ENCODE measurements at places on chromosomes 3 and 15.

DNA sequence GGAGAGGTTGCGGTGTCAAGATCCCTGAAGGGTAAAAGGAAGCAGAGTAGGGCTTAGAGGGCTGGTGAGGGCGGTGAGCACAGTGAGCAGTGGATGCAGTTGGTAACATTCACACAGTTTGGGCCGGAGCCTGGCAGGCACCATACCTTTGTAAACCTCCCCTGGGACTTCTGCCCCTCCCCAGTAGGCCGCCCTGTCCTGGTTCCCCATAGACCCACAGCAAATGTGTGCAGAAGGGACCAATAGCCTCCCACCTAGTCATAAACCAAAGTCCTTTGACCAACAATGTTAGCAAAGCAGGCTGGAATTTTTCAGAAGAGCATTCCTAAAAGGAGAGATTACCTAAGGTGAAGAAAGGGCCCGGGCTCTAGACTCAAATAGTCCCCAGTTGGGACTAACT, 1.7 kb upstream of the PHGR1 start:
- no peak for DNase-seq

DNA sequence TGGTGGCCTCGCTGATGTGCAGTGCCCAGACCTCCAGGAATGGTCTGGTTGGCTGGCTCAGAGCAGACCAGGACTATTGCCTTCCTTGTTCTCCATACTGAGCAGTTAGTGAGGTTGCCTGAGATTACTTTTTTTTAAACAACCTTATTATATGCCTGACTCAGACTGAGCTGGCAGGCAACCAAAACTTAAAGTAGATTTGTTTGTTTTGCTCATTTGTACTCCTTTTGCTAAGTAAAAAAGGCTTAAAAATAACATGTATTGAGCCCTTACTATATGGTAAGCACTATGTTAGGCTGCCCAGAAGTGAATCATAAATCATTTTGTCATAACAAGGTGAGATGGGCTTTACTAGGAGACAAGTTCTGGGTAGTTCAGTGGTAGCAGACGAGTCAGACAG, 92.4 kb downstream of the GHSR start:
- DNase-seq, result peak; percentile 50

- no peak for DNase-seq
Measured at GRCh38 chr3:127093312-127093711, 99.6 kb upstream of the PRR23E start.

DNA sequence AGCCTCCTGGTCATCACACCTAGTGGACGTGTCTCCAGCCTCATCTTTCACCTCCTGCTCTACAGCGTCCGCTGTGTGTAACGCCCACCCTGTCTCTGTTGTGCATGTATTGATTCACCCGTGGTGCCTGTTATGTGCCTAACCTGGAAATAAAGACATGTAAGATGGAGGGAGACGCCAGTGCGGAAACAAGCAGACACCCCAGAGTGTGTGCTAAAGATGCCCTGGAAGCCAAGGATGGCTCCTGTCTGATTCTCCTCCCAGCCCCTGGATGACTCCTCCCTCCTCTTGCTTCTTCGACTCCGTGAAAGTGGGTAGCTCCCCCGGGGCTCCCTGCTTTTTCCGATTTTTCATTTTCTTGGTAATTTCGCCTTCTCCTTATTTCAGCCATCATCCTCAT, 241.8 kb downstream of the ADAMTS17 start:
- no peak for DNase-seq

GRCh38 chr3:188006726-188007393, 147.1 kb upstream of the LPP start:
- no peak for DNase-seq

DNA sequence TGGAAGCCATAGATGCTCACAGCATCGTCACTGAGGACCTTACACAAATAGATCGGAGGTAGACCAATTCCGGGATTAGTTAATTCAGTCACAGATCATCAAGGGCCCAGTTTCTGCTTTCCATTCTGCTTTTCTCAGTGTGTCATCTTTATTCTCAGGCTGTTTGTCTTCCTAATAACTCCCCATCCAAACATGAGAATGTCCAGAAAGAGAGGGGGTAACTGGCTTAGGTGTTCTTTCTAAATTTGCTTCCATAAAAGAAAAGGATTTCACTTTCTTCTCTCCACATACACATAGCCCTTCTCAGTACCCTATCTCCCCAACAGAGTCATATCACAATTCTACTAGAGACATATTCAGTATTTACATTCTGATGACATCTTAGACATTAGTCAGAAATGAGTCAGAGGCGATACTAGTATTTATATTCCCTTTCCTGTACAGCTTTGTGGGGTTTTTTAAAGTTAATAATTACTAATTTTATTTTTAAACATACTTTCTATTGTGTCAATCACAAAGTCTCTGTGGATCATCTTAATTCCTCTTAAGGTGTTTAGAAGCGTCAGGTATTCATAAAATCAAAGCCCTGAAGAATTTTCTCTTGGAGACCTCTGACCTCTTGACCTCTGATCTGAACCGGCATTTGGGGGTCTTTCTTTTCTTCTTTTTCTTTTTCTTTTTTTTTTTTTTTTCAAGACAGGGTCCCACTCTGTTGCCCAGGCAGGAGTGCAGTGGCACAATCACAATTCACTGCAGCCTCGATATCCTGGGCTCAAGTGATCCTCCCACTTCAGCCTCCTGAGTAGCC, 24.3 kb upstream of the IL12A start:
- DNase-seq, result no peak

- DNase-seq, result no peak
Measured at GRCh38 chr3:114707252-114707860, 413.5 kb downstream of the TIGIT start.

DNA sequence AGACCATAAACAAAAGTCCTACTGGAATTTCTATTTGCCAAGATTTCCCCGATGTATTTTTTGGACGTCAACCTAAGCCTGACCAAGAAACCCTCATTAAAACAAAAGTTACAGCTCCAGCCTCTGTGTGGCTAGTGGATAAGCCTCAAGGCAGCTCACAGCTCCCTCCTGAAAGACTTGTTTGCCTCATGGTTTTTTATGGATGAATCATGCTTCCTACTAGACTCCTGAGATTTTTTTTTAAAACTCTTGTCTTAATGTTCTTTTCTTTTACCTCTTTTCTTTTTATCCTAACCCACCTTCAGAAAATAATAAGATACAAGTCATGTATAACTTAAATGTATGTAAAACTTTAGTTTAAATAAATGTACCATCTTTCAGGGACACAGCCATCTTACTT, 52.4 kb downstream of the SUCNR1 start:
- no peak for DNase-seq

DNA sequence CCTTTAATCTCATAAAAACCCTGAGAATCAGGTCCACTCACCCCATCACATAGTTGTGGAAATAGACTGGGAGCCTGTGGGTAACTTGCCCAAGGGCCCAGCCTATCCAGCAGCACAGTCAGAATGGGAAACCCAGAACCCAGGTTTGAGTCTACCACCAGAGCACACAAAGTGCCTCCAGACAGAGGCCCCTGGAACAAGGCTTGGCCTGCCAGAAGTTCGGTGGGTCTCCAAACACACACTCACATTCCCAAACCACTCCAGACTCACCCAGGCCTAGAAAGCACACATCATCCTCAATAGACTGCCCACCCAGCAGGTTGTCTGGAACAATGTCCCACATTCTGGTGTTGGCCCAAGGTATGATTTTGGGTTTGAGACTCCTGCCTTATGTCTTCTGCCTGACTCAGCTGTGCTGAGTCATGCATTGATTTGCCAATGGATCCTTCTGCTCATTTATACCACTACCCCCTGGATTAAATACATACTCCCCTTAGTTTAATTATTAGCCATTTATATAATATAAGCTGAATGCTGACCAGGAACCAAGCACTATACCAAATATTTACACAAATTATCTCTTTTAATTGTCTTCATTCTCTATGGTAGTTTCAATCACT, 4.5 kb downstream of the SLC12A8 start:
- no peak for DNase-seq

DNA sequence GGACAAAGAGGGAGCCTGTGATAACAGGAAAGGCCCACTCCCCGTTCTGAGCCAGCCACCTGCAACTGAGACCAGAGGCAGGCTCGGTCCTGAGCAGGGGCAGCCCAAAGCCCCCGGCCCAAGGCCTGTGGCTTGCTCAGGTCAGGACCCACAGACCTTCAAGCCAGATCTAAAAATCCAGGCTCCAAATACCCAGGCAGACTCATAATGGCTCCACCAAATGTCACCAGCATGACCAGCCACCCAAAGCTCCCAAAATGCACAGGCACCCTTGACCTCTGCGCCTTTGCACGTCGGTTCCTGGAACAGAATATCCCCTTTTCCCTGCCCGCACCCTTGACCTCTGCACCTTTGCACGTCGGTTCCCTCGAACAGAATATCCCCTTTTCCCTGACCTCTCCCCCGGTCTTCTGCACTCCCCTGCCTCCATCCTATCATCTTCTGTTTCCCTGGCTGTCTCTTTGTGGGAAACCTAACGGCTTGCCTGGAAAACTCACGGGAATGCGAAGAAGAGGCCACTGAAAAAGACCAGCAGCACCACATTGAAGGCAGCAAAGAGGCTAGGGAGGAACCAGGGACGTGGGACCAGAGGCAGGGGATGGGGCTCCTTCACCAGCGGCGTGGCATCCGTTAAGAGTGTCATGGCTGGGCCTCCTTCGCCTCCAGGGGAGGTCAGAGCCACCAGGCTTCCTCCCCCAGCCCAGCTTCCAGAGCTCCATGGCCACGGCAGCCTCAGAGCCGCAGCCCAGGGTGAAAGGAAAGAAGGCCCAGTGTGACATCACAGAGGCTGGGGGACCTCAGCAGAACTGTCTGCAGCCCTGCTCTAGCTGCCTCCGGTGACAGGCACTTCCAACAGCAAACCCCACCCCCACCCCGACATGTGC, at the start of gene ZDHHC19:
ZDHHC19 (minus strand) TSS at position 728 of the 884 bp plus-strand sequence; CDS start at position 643, 85 bp downstream.
- DNase-seq, result no peak

- DNase-seq, result no peak
Measured at GRCh38 chr3:127779747-127780146, 42.6 kb downstream of the MGLL start.

- DNase-seq, result no peak
Measured at GRCh38 chr15:98896002-98896721, 111.4 kb downstream of the PGPEP1L start.

DNA sequence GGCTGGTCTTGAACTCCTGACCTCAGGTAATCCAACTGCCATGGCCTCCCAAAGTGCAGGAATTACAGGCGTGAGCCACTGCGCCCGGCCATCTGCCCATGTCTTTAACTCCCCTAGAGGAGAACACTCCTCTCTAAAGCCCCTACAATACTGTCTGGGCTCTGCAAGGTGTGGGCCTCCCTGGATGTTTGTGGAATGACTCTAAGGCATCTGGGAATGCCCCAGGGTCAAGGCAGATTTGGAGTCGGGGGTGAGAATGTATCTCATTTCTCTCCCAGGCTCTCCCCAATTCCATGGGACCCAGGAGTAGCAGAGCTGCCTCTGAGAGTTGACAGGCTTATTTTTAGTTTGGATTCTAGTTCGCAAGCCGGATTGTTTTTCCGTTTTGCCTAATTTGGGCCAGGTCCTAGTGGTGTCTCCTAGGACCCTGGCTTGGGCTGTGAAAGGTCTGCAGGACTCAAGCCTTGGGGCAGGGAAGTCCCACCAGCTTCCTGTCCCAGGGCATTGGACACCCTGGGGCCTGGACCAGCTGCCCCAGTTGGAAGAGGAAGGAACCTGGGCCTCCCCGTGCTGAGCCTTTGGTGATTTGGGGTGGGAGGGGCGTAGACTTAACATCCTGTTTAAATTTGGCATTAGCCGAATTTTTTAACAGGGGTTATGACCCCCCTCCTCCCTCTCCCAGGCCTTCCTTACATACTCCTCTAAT, 53.5 kb downstream of the MAGEF1 start:
- DNase-seq, result no peak

GRCh38 chr3:57158813-57159738, 6.1 kb downstream of the IL17RD start:
- DNase-seq, result no peak

DNA sequence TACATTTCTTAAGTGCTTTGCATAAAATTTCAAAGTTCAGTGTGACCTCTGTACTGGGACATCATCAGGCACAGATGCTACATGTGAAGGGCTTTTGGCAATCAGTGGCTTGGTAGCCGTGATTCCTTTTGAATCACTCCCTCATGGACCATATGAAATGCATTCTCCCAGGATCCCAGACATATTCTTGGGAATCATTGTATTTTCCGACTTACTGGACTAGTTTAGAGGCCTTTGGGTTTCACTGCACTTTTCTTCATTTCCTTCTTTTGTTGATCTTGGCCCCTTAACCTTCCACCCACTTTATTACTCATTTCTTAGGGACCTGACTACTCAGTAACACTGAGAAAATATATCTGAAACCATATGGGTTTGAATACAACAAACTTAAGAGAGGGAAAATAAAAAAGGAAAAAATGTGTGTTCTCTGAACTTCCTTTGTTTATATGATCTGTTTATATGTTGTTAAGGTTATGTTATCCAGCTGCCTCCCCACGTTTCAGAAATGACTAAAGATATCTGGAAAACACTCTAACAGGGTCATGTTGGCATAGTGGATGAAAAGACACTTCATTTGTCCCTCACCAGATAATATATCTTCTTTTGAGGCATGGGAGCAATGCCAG, 35.1 kb downstream of the HMG20A start:
- DNase-seq, result no peak

DNA sequence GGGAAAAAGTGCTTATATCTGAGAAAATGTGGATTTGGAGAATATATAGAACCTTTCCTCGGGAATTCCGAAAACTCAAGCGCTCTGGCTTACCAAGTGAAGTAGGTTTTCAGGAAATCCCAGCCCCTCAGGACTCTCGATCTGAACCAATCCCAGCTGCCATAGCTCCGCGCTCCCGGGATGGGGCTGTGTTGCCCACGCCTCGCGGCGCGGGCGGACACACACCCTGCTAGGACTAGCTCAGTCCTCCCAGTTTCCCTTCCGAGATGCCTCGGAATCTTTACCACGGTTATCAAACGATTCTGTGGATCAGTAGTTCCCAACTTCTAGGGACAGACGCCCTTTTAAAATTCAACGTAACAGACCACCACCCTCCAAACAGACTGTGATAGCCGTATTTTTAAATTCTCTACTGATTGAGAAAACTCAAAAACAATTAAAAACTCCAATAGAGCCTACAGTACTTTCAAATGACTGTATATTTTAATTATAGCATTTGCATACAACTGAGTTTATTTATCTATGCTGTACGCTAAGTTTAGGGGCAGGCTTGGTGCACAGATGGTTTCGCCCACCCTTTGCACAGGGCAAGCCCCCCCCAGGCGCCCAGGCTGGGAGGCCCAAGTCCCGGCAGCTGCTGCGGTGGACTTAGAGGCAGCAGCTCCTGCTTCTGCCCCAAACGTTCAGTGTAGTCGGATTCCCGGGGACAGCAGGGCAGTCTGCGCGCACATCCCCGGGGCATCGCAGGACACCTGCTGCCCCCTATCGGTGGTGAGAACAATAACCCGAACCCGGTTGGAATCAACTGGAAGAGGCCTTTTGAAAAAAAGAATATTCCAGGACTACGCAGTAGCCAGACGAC, 52.3 kb downstream of the CCDC54 start:
- peak; percentile 83 for DNase-seq

DNA sequence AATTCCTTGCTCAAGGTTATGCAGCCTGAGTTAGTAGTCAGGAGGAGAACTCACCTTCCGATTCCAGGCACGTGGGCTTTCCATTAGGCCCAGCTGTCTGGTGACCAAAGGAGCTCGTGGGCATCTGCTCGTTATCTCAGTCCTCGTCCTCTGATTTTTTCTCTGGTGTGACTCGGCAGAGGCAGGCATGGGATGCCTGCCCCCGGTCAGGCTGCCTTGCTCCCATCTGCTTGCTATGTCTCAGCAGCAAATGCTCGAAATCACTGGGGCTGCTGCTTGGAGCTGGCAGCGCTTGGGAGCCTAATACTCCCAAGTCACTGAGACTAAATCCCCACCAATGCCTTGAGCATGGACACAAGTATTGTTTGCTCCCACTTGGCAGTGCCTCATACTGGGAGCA, 84.5 kb upstream of the NMNAT3 start:
- DNase-seq, result no peak
